ENCODE measurements at places on chromosomes 12 and 14. TPM values are rescaled to one million over a fixed set of nuclear protein-coding genes. Genes with fewer than 3 reads are reported as not detected.

DNA sequence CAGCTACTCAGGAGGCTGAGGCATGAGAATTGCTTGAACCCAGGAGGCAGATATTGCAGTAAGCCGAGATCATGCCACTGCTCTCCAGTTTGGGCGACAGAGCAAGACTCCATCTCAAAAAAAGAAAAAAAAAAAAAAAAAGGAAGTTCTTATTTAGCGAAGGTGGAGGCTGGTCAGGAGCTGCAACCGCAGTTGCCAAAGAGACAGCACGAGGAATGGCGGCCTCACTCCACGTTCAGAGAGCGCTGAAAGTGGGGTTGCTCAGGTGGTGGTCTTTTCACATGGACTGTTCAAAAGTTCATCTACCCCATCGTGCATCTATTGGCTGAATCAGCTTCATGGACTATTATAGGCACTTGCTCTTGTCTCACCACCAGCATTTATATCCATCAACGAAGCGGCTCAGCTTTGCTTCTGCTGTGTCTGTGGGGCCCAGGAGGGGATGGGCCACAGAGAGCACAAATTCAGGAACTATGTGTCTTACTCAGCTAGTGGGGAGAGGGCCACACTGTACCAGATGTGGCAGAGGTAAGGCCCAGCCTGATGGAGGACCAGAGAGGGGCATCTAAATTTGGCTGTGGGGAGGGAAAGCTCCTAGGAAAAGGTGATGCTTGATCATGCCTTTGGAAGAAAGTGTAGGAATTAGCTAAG, 27.3 kb downstream of the SLC25A47 start:
- no peak for DNase-seq

- DNase-seq: no peak
Observed at GRCh38 chr14:73263606-73264005, 26.3 kb downstream of the PAPLN start.

DNA sequence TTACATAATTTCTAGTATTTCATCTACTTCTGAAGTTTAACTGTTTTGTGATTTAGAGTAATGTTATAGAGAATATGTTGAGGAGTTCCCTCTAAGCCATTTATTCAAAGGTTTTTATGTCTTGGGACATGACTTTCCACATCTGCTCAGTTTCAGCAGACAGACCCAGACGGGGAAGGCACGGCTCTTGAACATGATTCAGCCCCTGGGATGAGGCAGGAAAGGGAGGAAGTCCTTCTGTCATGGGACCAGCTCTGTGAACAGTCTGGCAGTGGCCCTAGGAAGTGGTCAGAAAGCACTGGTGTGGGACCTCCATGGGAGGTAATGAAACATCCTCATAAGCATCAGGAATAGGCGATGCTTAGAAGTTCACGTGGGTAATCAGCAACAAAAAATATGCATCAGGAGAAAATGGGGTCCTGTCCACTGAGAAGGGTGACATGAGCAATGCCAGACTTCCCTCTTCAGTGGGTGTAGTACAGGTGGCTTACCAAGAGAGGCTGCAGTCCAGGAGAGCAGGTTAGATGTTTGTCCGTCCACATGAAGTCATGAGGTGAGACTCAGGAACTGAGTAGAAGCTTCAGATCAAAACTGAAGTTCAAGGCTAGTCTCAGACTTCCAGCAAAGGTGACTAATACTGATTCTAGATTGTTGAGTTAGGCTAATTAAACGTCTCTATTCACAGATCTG, 248.5 kb downstream of the IPO8 start:
- DNase-seq: no peak

DNA sequence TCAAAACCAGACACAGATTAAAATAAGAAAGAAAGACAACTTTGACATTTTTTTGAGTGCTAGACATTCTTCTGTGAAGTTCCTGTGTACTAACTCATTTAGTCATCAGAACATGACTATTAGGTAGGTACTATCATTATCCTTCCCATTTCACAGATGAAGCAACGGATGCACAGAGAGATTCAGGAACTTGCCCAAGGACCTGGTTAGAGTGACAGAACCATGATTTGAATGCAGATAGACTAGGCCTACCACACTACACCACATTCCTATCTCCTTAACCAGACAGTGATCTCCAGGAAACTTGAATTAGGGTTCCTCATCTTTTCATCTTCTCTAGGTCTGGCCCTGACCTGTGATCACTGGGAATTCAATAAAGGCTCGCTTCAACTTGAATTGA, 54.4 kb upstream of the MED13L start:
- DNase-seq: no peak

- DNase-seq: no peak
Observed at GRCh38 chr12:13896063-13896626, 85.3 kb downstream of the GRIN2B start.

Gene ENDOU
- total RNA-seq: not detected

DNA sequence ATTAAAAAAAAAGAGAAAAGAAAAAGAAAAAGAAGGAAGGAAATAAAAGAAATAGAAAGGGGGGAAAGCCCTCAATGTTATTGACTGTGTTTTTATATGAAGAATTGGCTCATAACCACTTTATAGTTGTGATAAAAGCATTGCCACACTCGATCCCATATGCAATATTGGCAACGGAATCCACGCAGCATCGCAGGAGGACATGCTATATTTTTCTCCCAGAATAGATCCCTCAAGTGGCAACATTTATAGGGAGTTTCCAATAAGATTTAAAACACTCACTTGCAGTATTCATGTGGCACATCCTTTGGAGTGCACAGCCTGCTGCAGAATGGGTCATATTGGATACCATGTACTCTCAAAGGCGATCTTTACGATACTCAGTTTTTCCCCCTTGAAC, 223.3 kb downstream of the EGLN3 start:
- DNase-seq: no peak

Gene ARHGAP9
- 403 TPM for total RNA-seq

DNA sequence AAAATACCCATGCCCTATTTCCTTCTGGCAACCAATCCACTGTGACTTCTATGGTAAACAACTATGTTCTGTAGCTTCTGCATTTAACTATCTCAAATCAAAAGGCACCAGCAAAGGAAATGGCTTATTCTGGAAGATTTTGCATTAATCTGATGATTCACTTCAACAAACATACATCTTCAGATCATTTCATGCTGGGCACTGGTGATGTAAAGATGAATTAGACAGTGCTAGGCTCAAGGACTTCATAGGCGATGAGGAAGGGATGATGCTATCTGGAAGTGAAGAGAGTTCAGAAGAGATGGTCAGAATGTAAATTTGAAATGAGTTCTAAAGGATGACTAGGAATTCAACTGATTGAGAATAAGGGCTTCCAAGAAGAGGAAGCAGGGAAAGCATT, 363.3 kb downstream of the PAWR start:
- DNase-seq: no peak

All from CD4-positive, CD25-positive, alpha-beta regulatory T cell (primary cell).